ENCODE measurements at places on chromosomes 5 and 9.

DNA sequence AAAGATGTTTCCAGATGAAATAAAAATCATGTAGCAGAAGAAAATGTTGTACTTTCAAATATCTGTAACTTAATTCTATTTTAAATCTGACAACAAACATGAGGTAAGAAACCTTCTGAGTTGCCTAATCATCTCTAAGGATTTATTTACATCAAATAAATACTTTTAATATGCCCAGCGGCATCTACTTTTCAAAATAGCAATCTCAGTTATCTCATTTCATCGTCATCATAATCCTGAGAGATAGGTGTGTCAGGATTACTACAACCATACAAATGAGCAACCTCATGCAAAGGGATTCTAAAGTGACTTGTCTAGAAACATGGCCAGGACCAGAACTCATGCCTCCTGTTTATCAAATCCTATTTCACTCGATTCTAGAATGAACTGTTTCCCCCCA is 49.5 kb downstream of the DENND1A start:
- DNase-seq, result no peak

DNA sequence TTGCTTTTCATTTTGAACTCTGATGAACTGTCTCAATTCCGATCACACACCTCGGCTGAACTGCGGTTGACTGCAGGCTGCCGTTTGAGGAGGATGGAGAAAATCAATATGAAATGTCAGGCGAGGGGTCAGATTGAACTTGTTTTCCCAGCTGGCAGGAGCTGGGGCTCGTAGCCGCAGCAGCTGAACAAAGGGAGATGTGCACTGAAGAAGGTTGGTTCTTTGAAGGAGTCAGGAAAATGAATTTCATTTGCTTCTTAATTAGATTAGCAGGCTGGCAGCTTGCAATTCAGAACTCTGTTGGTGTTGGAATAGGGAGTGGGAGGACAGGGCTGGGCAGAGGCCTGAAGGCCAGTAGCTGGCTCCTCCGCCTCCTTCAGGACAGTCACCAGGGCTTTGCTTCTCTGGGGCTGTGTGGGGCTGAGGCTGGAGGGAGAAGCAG is 117.4 kb upstream of the GPR151 start:
- no peak for DNase-seq

GRCh38 chr5:79792463-79792862 is 102.8 kb downstream of the CMYA5 start:
- DNase-seq, result no peak

GRCh38 chr5:98735806-98736507 is 37.5 kb upstream of the RGMB start:
- DNase-seq, result no peak

- no peak for DNase-seq
Observed at GRCh38 chr5:132270706-132271105, 13.2 kb downstream of the PDLIM4 start.
